CD4-positive, alpha-beta memory T cell (primary cell): ENCODE measurements at places on chromosomes 12 and 14. TPM values are rescaled to one million over a fixed set of nuclear protein-coding genes. Genes with fewer than 3 reads are reported as not detected.

Gene GYS2
- 0.32 TPM for total RNA-seq

GRCh38 chr12:132577191-132577920 lies 33.0 kb downstream of the LRCOL1 start:
- no peak for DNase-seq

Gene MYH6
- not detected for total RNA-seq

DNA sequence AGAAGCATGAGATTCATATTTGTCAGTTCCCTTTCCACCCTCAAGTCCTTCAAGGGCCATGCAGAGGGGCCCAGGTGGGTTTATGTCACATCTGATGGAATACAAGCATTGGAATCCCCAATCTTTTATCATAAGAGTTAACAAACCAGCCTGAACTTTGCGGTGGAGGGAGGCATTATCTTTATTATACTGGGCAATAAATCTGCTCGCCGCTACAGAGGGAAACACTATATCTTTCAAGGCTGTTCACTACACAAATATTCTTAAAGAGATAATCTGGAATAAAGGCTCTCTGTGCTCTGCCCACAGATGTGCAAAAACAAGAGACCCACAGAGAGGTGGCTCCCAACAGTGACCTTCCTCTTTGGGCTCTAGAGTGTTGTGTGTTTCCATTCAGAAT lies 153.6 kb upstream of the PLEKHA5 start:
- no peak for DNase-seq

GRCh38 chr12:54251667-54252284 lies 28.1 kb downstream of the CBX5 start:
- DNase-seq = peak; percentile 45

- no peak for DNase-seq
These were observed 89.3 kb downstream of the DUSP6 start for GRCh38 chr12:89262855-89263552.

DNA sequence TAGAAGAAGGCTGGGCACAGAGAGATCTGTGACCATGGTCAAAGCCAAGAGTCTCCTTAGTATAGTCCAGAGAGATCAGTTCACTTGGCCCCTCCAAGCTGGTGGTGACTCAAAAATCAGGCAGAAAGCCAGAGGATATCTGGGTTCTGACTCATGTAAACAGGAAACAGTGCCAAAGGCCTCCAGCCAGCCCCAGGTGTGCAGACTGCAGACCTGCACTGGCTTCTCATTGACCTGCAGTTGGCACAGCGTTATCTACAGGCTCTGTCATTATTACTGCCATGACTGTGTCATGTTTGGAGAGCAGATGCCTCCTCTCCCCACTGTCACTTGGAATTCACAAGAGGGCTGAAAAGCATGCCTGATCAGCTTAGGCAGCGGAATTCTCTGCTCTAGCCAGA lies 295.7 kb upstream of the PRKD1 start:
- DNase-seq = no peak

Gene SLC38A4
- total RNA-seq = not detected

- DNase-seq = no peak
These were observed 86.4 kb downstream of the SPPL3 start for GRCh38 chr12:120817559-120818330.

Gene SLC39A2
- total RNA-seq = 0.67 TPM

GRCh38 chr14:55705651-55706364 lies 125.8 kb downstream of the KTN1 start:
- DNase-seq = no peak

DNA sequence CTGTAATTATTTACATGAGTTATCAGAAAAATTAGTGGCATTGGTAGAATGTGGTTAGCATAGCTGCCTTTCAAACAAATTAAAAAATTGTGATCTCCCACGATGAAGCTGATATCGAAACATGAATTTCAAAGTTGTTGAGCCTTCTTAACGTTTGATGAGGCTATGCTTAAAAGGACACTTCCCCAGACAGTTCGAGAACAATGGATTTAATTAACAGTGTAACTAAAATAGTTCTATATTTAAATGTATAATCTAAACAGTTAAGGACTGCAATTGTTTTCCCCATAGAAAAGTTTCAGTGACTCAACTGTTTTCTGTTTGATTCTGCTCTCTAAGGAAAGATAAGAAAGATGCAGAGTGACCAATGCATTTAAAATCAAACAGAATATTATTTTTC lies 1.6 kb downstream of the CLEC2B start:
- no peak for DNase-seq

- DNase-seq = no peak
These were observed 262.5 kb upstream of the CAND1 start for GRCh38 chr12:67006610-67007009.

DNA sequence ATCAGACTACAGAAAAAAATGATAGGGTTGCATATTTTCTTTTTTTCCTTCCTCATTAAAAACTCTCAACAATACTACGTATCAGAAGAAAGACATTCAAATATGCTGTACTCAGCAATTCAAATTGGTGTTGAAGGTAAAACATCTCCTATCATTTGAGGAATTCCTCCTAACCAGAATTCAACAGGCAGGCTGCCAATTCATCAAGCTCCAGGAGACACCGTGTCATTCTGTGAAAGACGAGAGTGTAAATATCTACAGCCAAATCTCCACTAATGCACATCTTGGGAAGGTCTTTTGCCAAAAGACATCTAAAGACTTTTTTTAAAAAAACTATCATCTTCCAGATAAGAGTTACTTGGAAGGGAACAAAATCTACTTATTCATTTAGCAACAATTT lies 26.6 kb downstream of the NT5DC3 start:
- DNase-seq = no peak

DNA sequence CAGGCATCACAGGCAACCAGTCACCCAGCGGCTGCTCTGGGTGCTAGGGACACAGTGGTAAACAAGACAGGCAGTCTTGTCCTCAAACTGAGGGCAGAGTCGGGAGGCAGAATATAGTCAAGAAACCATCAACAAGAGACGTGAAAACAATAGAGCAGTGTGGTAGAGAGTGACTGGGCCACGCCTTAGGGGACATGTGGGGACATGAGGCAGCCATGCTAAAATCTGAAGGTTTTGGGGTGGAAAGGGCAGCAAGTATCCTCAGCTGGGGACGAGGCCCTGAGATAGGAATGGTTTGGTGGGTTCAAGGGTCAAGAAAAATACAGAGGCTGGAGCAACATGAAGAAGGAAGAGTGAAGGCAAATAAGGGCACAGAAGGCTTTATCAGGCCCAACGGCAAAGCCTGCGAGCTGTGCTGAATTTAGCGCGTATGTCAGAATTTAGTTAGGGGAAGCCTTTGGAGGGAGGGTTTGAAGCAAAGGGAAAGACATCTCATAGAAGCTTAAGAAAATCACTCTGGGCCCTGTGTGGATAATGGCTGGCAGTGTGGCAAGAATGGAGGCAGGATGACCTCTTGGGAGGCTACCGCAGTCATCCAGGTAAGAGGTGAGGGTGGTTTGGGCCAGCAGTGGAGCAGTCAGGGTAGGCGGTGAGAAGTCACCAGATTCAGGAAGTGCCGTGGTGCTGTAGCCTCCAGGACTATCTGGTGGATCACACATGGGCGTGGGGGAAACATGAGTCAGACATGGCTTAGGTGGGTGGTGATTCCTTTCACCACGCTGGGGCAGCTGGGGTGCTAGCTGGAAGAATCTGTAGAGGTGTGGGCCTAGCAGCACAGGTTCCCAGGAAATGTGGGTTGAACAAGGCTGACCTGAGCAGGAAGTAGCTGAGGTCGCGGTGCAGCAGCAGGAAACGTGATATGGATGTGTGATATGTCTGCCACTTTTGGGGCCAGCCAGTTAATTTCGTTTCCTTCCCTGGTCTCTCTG lies 3.0 kb downstream of the EVL start:
- peak; percentile 90 for DNase-seq

Gene TRHDE
- total RNA-seq = not detected

DNA sequence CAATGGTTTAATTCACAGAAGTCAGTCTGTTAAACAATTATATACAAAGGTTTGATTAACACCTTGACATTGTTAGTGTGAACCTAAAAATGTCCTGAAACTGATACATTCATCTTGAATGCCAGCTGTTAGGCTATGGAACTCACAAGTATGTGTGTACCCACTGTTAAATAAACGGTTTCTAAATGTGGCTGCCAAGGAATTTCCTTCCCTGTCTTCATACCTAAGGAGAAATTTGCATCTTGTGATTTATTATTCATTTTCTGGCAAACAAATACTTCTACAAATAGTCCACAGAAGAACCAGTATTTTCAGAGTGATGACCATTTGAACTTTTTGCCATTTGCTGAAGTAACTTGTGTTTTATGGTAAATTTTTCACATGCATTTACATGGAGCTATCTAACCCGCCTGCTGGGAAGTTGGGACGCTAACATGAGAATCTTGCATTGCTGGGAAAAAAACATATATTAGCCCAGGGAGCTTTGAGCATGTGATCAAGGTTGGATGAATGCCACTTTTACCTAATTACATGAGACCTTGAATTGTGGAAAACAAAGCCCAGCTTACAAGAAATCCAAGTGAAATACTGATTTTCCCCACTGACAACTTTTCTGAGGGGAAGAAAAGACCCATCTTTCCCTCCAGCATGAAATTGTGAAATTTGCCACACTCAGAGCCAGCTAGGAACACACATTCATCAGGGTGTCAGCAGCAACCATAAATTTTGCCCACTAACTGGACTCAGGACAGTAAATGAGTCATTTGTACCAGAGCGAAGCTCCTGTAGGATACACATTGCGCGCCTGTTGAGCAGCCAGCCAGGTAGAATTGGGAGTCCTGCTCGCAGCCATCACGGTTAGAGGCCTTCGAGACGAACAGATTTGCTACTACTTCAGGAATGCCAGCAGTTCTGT lies 118.0 kb downstream of the KICS2 start:
- no peak for DNase-seq

DNA sequence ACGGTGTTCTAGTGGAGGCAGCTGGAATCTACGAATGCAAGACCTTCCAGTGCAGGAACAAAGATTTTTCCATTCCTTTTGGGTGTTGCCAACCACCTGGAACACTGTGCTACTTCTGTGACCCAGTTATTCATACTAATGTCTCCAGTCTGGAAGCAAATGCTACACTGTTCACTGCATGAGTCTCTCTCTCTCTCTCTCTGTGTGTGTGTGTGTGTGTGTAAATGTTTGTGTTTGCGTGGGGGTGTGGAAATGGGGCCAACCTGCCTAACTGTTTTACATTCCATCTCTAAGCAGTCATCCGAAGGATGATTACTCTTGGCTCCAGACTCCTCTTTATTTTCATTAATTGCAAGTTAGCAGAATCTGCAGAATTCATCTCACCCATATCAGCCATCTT lies 29.9 kb upstream of the YBX3 start:
- no peak for DNase-seq

DNA sequence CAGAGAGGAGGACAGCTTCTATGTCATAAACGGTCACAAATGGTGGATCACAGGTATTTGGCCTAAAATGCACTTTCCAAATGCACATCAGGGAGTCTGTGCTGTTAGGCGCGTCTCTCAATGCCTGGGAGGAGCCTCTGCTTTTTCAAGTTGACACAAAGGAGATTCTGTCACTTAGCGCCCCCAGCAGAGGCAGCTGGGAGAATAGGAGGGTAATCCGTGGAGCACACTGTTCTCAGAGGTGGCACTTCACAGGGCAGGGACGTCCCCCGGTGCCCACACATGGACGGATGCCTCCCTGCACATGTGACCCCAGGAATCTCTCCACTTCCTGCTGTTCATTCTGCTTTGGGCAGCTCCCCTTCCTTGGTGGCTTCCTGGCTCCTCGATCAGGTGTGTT lies 19.4 kb upstream of the ALDH2 start:
- DNase-seq = no peak

Gene ALKBH2
- 14.4 TPM for total RNA-seq

DNA sequence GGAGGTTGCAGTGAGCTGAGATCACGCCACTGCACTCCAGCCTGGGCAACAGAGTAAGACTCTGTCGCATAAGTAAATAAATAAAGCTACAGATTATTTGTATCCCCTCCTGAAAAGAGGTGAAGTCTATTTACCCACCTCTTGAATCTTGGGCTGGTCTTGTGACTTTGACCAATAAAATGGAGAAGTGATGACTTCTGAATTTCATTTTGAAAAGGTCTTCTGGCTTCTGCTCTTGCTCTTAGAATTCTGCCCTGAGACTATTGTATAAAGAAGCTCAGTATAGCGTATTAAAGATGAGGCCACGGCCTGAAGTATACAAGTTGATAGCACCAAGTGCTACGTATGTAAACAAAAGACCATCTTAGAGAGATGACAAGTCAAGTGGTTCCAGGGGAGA lies 88.3 kb upstream of the AMN1 start:
- DNase-seq = no peak

GRCh38 chr12:82609234-82609914 lies 77.3 kb upstream of the TMTC2 start:
- DNase-seq = no peak

Gene PLA2G1B
- total RNA-seq = not detected

Gene KRT72
- 8.4 TPM for total RNA-seq

- no peak for DNase-seq
These were observed 294.1 kb downstream of the RMST start for GRCh38 chr12:97756741-97757140.

Gene LHX5
- not detected for total RNA-seq

- no peak for DNase-seq
These were observed 2.5 kb downstream of the PPP1R12A start for GRCh38 chr12:79932357-79932756.

Gene HSPB8
- total RNA-seq = not detected

DNA sequence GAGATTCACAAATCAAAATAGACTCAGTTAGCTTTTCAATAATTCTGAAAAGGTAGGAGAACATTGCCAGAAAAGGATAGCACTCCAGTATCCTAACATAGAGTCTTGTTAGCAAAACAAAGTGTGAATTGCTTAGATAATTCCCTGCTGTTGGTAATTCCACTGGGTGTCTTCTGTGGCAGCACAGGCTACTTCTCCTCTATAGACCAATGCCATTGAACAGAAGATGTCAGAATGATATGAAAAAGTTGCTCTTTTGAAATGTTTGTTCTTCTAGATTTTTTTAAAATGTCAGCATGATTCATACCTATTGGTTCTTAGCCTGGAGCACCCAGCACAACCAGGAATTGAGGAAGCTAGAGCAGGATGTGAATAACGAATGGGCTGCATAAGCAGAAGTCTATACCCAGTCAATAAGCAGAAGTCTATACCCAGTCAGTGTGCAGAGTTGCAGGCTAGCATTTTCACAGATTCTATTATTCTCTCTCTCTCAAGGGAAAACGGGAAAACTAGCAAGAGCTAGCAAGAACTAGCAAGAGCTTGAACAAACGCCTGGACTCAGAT lies 112.8 kb downstream of the SYT1 start:
- DNase-seq = no peak

DNA sequence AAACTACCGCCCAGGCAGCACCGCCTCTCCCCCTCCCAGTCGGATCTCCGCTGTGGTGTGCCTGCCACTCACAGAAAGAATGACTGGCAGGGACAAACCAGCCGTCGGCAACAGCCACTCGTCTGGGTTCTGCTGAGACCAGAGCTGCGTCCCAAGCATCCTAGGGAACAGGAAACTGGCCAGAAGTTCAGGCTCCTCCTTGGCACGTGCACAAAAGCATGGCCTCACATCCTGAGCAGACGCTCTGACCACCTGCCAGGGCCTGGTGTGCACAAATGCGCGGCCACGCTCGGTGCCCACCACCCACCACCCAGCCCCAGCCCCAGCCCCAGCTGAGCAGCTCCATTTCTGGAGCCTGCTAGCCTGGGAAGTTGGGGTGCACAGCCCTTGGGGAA lies 214.8 kb downstream of the DPF3 start:
- no peak for DNase-seq
